Right atrium auricular region (tissue), 2 donors: ENCODE measurements at places on chromosomes 12 and 14. TPM values are rescaled to one million over a fixed set of nuclear protein-coding genes. Genes with fewer than 3 reads are reported as not detected.

MYH6 gene
- 8,253 TPM for total RNA-seq

BATF gene
- 1.4 TPM for total RNA-seq

CLEC2B gene
- total RNA-seq = 4.9 TPM

SDR9C7 gene
- total RNA-seq = 0.28 TPM

MOAP1 gene
- 47.1 TPM for total RNA-seq

PRICKLE1 gene
- total RNA-seq = 7.6 TPM

EPYC gene
- total RNA-seq = not detected

COCH gene
- total RNA-seq = 0.47 TPM

GALNT16 gene
- total RNA-seq = 17.9 TPM

SLC15A4 gene
- 24.3 TPM for total RNA-seq

DCAF11 gene
- 69.8 TPM for total RNA-seq

OTX2 gene
- not detected for total RNA-seq

LRP1-AS gene
- not detected for total RNA-seq

TTC6 gene
- not detected for total RNA-seq

TAS2R10 gene
- total RNA-seq = not detected

KRT80 gene
- 1.5 TPM for total RNA-seq

FRS2 gene
- total RNA-seq = 25.9 TPM

REM2 gene
- not detected for total RNA-seq

PLEKHG7 gene
- total RNA-seq = not detected

CRY1 gene
- total RNA-seq = 23.7 TPM

ZNF385A gene
- total RNA-seq = 6.7 TPM

PRH1 gene
- total RNA-seq = 9.2 TPM

FBXO21 gene
- total RNA-seq = 43.5 TPM

SERPINA10 gene
- total RNA-seq = not detected

SLC5A8 gene
- total RNA-seq = not detected
